ENCODE measurements at places on chromosomes 13 and 19. TPM values are rescaled to one million over a fixed set of nuclear protein-coding genes. Genes with fewer than 3 reads are reported as not detected.

Gene CYP4F8
- not detected for total RNA-seq

Gene KLK2
- total RNA-seq: not detected

Gene PLVAP
- total RNA-seq: 0.75 TPM

Gene IL27RA
- total RNA-seq: 8.5 TPM

Gene ZNF135
- 0.18 TPM for total RNA-seq

Gene GPR4
- 4.2 TPM for total RNA-seq

Gene IL12RB1
- total RNA-seq: 0.09 TPM

Gene DMKN
- total RNA-seq: not detected

Gene ZNF550
- 4.9 TPM for total RNA-seq

Gene PSG3
- total RNA-seq: not detected

Gene TMEM150B
- total RNA-seq: not detected

Gene CDX2
- total RNA-seq: not detected

Gene DACH1
- total RNA-seq: 4.0 TPM

Gene PSG1
- total RNA-seq: not detected

Gene RNF113B
- total RNA-seq: not detected

Gene IFNL1
- not detected for total RNA-seq

Gene RHPN2
- 2.2 TPM for total RNA-seq

Gene CGB3
- total RNA-seq: not detected

Gene RGCC
- total RNA-seq: 34.7 TPM

Gene ATP4B
- not detected for total RNA-seq

Gene RNF6
- 55.3 TPM for total RNA-seq

Gene GPC5
- 0.18 TPM for total RNA-seq

Gene APC2
- 0.09 TPM for total RNA-seq

Gene TBC1D4
- 45.3 TPM for total RNA-seq

Gene NDUFA11
- total RNA-seq: 266 TPM

Gene SIGLEC5
- not detected for total RNA-seq

Gene CAPN12
- total RNA-seq: not detected

Gene TMEM190
- total RNA-seq: not detected

Gene PRSS57
- total RNA-seq: not detected

Gene MYH14
- under 0.01 TPM for total RNA-seq

Gene F7
- total RNA-seq: not detected

Gene KIR2DL3
- not detected for total RNA-seq

Gene GNA15
- not detected for total RNA-seq

Gene ZNF471
- 2.0 TPM for total RNA-seq

Gene ZNF563
- 2.1 TPM for total RNA-seq

Gene RXFP2
- total RNA-seq: not detected

Gene SLC46A3
- 15.4 TPM for total RNA-seq

Gene PRR22
- total RNA-seq: 0.19 TPM

Gene PRODH2
- not detected for total RNA-seq

Gene CNMD
- not detected for total RNA-seq

Gene RFPL4A
- total RNA-seq: not detected

Gene CLDN10
- total RNA-seq: not detected

Gene BEST2
- not detected for total RNA-seq

Gene LILRA2
- total RNA-seq: not detected

Gene NCCRP1
- total RNA-seq: not detected

Gene LRRC63
- under 0.01 TPM for total RNA-seq

Gene PINLYP
- 0.18 TPM for total RNA-seq

Gene SLC27A5
- total RNA-seq: 16.6 TPM

Gene PPM1N
- 0.90 TPM for total RNA-seq

Measured in endothelial cell of coronary artery (primary cell).